ENCODE measurements at places on chromosomes 3 and 15. TPM values are rescaled to one million over a fixed set of nuclear protein-coding genes. Genes with fewer than 3 reads are reported as not detected.

DNA sequence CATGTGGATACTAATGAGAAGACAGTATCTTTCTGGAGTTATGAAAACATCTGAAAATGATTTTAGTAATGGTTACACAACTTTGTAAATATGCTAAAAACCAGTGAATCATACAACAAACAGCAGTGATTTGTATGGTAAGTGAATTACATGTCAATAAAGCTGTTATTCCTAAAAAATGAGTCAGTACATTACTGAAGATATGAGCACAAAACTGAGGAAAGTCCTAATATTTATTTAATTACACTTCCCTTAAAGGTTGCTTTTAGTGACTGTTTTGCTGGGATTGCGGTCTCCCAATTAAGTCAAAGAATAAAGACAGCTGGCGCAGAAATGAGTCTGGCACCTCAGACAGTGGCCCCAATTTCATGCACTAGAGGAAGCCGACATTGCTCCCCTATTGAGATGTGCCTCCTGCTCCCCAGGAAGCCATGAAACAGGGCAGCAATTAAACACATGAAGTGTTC is 50.9 kb upstream of the FSIP1 start:
- DNase-seq, result no peak

GRCh38 chr3:51519848-51520247 is 18.7 kb upstream of the RAD54L2 start:
- DNase-seq, result no peak

Gene STRIT1
- total RNA-seq, result not detected

- DNase-seq, result no peak
Observed at GRCh38 chr3:166877971-166878370, 502.1 kb downstream of the ZBBX start.

DNA sequence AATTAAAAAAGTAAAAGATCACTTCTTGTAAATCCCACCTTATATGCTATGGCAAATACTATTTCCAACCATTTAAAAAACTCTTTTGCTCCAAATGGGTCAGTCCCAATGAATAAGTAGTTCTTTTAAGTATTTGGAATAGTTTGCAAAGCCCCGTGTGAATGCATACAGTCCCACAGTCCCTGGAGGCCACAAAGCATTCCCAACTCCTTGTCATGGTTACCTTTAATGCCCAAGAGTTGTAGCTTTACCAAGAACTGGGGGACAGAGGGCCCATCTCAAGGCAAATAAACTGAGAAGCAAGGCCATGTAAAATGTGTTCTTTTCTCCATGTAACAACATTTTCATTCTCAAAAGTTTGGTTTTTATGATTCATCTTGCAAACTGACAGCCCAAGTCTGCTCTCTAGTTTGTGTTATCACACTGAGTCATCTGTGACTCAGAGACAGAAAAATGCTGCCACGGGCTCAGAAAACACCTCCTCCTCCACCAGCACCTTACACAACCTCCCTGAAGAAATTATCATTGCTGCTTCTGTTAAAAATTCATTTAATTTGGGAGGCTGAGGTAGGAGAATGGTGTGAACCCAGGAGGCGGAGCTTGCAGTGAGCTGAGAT is 336.2 kb downstream of the ERC2 start:
- no peak for DNase-seq

GRCh38 chr15:94286583-94286982 is 55.2 kb downstream of the MCTP2 start:
- no peak for DNase-seq

DNA sequence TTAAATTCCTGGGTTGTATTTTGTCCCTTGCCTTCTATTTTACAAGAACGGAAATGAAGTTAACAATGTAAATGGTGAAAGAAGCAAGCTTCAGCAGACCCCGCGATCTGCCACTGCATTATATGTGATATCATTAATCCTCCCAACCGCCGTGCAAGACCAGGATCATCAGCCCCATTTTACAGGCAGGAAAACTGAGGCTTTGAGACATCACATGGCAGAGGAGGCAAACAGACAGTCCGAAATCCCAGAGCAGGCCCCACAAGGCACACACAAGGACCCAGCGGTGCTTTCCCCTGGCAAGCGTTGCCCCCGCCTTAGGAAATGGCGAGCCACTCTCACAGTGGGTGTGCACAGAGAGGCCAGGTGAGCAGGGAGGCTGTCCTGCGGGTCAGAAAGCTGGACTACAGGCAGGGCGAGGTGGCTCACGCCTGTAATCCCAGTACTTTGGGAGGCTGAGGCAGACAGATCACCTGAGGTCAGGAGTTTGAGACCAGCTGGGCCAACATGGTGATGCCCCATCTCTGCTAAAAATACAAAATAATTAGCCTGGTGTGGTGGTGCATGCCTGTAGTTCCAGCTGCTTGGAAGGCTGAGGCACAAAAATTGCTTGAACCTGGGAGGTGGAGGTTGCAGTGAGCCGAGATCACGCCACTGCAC is 16.2 kb downstream of the FGD5 start:
- no peak for DNase-seq

- no peak for DNase-seq
Observed at GRCh38 chr15:65306551-65306950, 2.1 kb downstream of the RNU5B-1 start.

- DNase-seq, result no peak
Observed at GRCh38 chr3:168030577-168030976, 65.1 kb downstream of the GOLIM4 start.

- no peak for DNase-seq
Observed at GRCh38 chr3:149489060-149489690, 14.7 kb downstream of the TM4SF4 start.

- no peak for DNase-seq
Observed at GRCh38 chr15:75666823-75667501, 19.2 kb downstream of the SNX33 start.

GRCh38 chr15:42825599-42825998 is 88.7 kb upstream of the CDAN1 start:
- no peak for DNase-seq

DNA sequence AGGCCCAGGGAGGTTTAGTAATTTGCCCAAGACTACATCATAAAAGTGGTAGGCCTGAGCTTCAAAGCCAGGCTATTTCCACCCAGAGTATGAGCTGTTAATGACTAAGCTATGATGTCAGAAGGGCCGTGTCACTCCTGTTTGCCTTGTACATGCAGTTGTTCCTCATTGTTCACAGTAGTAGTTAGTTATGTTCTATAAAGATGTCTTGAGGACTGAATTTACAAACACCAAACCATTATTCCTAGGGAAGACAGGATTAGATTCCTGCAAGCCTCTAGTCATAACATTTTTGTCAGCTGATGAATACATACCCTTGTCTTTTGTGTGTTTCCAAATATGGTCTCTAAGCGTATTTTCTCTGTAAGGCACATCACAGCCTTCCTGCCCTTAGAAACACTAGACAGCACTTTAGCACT is 20.9 kb upstream of the LARS2 start:
- DNase-seq, result no peak

DNA sequence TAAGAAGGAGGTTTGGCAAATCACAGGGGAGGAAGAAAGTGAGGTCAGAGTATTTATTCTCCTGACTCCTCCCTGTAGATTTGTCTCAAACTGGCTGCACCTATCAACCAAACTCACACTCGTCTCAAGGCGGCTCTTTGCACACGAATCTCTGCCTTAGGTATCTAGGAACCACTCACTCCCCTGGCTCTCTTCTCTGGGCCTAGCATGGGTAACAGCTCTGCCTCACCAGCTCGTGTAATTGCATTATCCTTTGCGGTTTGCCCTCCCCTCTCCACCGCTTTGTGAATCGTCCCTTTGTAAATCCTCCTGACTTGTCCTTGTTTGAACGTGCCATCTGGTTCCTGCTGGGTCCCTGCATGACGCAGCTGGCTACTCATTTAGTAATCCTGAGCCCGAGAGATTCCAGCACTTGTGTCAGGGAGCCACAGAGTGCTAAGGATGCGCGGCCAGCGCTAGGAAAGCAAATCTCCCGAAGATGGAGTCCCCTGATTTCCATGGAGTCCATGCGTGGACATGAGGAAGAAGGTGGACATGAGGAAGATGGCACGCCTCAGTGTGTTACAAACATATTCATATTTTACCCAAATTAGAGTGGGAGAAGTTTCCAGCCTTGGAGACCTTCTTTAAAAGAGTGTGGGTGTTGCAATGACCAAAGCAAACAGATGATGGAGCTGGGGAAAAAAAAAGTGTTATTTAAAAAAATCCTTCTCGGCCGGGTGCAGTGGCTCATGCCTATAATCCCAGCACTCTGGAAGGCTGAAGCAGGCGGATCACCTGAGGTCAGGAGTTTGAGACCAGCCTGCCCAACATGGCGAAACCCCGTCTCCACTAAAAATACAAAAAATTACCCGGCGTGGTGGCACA is 26.7 kb downstream of the NRROS start:
- DNase-seq, result no peak

Gene NMB
- total RNA-seq, result 3.3 TPM

Gene GP9
- total RNA-seq, result not detected

DNA sequence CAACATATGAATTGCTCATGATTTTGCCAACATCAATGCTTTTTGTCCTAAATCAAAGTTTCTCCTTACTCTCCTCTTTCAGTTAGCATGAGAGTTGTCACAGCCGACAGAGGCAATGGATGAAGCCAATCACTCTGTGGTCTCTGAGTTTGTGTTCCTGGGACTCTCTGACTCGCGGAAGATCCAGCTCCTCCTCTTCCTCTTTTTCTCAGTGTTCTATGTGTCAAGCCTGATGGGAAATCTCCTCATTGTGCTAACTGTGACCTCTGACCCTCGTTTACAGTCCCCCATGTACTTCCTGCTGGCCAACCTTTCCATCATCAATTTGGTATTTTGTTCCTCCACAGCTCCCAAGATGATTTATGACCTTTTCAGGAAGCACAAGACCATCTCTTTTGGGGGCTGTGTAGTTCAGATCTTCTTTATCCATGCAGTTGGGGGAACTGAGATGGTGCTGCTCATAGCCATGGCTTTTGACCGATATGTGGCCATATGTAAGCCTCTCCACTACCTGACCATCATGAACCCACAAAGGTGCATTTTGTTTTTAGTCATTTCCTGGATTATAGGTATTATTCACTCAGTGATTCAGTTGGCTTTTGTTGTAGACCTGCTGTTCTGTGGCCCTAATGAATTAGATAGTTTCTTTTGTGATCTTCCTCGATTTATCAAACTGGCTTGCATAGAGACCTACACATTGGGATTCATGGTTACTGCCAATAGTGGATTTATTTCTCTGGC is 2.5 kb downstream of the OR4F6 start:
- DNase-seq, result no peak

DNA sequence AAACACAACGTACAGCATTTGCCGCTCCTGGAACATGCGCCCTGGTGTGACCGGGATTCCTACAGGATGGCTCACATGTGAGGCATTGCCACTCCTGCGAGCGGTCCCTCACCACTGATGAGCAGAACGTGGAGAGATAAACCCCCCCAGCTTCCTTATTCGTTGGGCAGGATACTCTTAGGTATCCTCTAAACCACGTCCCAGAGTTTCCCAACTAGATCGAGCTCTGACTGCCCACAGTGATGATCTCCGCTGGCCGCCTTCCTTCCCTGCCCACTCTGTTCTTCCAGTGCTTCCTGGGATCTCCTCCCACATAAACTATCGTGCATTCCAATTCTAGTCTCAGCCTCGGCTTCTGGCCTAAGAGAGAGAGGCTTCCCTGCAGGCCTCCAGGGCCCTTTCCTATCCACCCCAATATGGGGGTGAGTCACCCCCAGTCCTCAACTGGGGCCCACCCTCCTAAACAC is 91.8 kb downstream of the TOP2B start:
- no peak for DNase-seq

DNA sequence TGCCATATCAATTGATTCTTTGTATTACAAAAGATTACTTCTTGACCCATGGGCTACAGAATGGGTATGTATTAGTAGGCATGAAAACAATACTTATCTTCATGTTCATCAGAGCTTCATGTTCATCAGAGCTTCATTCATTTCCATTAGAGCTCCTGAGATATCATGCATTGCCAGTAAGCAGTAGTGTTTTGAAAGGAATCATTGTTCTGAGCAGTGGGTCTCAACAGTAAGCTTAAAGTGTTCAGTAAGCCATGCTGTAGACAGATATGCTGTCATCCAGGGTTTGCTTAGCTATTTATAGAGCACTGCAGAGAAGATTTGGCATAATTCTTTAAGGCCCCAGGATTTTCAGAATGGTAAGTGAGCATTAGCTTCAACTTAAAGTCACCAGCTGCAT is 596.1 kb downstream of the ZNF385D start:
- no peak for DNase-seq

GRCh38 chr15:77865701-77866100 is 211.8 kb downstream of the TBC1D2B start:
- no peak for DNase-seq

Gene NR1I2
- total RNA-seq, result 0.10 TPM

GRCh38 chr3:156456771-156457224 is 98.1 kb downstream of the SSR3 start:
- no peak for DNase-seq

GRCh38 chr15:65896236-65896635 is 26.9 kb downstream of the RAB11A start:
- no peak for DNase-seq

Gene SAMMSON
- total RNA-seq, result not detected

Gene CPB1
- total RNA-seq, result not detected
